Nucleus accumbens (tissue), 56 donors: ENCODE measurements at places on chromosomes 13 and 19.

- DNase-seq, result peak; percentile 22
These were observed at the start of gene GRAMD1A for GRCh38 chr19:34999498-35000337. Gene GRAMD1A (plus strand): TSS chr19:35000323. CDS start chr19:35000479, 156 bp downstream.

DNA sequence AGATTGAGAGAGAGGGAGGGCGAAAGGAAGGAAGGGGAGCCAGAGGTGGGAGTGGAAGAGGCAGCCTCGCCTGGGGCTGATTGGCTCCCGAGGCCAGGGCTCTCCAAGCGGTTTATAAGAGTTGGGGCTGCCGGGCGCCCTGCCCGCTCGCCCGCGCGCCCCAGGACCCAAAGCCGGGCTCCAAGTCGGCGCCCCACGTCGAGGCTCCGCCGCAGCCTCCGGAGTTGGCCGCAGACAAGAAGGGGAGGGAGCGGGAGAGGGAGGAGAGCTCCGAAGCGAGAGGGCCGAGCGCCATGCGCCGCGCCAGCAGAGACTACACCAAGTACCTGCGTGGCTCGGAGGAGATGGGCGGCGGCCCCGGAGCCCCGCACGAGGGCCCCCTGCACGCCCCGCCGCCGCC lies at the start of gene TNFSF11:
Gene TNFSF11 (plus strand): TSS at position 142 of the 400 bp plus-strand sequence. CDS start 152 bp downstream, at position 294.
- DNase-seq, result no peak

- no peak for DNase-seq
These were observed 5.2 kb downstream of the GARRE1 start for GRCh38 chr19:34259367-34260095.

GRCh38 chr19:13169769-13170168 lies 19.6 kb downstream of the IER2 start:
- no peak for DNase-seq

DNA sequence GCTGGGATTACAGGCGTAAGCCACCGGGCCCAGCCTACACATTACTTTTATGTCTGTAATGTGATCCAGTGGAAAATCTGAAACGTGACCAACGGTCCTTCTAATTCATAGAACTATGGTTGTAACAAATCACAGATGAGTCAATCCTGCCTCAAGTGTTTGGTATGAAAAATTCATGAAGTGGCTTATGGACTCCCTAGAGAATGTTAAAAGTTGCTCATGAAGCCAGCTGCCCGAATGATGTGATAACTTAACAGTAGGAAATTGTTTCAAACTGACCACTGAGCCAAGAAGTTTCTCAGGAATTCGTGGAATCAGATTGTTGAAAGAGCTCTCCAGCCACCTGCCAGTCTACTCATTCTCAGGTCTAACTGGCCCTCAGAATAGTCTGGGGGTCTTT lies 59.4 kb upstream of the FARP1 start:
- no peak for DNase-seq

- no peak for DNase-seq
These were observed 21.9 kb upstream of the SLC35E1 start for GRCh38 chr19:16594131-16594586.
